HFFc6 (cell line): ENCODE measurements at places on chromosomes 13 and 19. TPM values are rescaled to one million over a fixed set of nuclear protein-coding genes. Genes with fewer than 3 reads are reported as not detected.

GRCh38 chr19:28610731-28611130 is 602.2 kb downstream of the UQCRFS1 start:
- DNase-seq = no peak
- H3K36me3 ChIP-seq = no peaks in the 10 kb centered on the region
- no peak overlapping the region for H3K4me3 ChIP-seq
- no peak overlapping the region for H3K27ac ChIP-seq
- H3K27me3 ChIP-seq = no peaks in the 10 kb centered on the region

- H3K4me1 ChIP-seq = peaks cover 55% of the 10 kb centered on the region
- H3K27me3 ChIP-seq = no peaks in the 10 kb centered on the region
- no peak overlapping the region for H3K4me3 ChIP-seq
- no peaks in the 10 kb centered on the region for H3K36me3 ChIP-seq
- DNase-seq = peak; percentile 70
Observed at GRCh38 chr13:43229506-43229905, 206.1 kb downstream of the DNAJC15 start.

DNA sequence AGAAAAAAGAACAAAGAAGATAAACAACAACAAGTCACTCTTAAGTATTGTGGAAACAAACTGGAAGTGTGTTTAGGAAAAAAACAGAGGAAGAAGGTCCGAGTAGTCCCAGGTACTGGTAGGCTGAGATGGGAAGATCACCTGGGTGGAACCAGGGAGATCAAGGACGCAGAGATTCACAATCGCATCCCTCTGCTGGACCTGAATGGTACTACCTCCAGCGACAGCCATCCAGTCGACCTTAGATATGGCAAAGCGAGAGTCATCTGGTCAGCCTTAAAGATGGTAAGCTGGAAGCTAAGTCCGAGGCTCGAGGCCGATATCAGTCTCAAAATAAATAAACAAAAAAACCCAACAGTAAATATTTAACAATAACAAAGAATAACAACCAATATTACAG is 44.9 kb upstream of the ZNF91 start:
- peaks cover 29% of the 10 kb centered on the region for H3K36me3 ChIP-seq
- 0 out of 2 replicates have a peak, but pooled peaks cover 1% of the 10 kb centered on the region for H3K27me3 ChIP-seq
- no peak overlapping the region for H3K4me3 ChIP-seq
- no peak overlapping the region for H3K27ac ChIP-seq

- peak overlapping the region; percentile 93 for H3K4me3 ChIP-seq
- no peaks in the 10 kb centered on the region for H3K36me3 ChIP-seq
- H3K27ac ChIP-seq = peak overlapping the region; percentile 100
- DNase-seq = peak; percentile 100
Observed at GRCh38 chr19:506404-507285, 652 bp upstream of the TPGS1 start.

Gene APOC4
- total RNA-seq = not detected in 3 replicates

Gene DPF1
- 3.7 to 5.7 TPM (median 5.0 TPM) in 3 replicates for total RNA-seq

DNA sequence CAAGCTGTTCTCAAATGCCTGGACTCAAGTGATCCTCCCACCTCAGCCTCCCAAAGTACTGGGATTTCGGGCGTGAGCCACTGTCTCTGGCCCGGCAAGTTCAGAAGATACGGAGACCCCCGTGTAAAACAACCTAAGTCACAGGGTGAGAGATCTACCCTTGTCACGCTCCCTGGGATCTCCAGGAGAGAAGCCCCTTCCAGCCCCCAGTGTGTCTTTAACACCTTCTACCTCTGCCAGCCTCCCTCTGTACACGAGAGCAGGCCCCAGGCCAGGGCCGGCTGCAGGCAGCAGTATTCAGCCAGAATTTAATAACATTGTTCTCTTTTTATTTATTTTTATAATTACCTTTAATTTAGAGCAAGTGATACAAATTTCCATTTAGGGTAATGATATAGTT is 49.4 kb downstream of the ZNF536 start:
- H3K27ac ChIP-seq = no peak overlapping the region
- H3K27me3 ChIP-seq = no peaks in the 10 kb centered on the region; the same call in 1 of the 2 replicates
- no peak overlapping the region for H3K4me3 ChIP-seq
- H3K4me1 ChIP-seq = no peaks in the 10 kb centered on the region
- no peak for DNase-seq
- H3K36me3 ChIP-seq = peaks cover 5% of the 10 kb centered on the region; the same call in 1 of the 2 replicates
